ENCODE measurements at places on chromosomes 3 and 15.

- no peak for DNase-seq
These were observed 3.1 kb downstream of the C3orf38 start for GRCh38 chr3:88152841-88153240.

DNA sequence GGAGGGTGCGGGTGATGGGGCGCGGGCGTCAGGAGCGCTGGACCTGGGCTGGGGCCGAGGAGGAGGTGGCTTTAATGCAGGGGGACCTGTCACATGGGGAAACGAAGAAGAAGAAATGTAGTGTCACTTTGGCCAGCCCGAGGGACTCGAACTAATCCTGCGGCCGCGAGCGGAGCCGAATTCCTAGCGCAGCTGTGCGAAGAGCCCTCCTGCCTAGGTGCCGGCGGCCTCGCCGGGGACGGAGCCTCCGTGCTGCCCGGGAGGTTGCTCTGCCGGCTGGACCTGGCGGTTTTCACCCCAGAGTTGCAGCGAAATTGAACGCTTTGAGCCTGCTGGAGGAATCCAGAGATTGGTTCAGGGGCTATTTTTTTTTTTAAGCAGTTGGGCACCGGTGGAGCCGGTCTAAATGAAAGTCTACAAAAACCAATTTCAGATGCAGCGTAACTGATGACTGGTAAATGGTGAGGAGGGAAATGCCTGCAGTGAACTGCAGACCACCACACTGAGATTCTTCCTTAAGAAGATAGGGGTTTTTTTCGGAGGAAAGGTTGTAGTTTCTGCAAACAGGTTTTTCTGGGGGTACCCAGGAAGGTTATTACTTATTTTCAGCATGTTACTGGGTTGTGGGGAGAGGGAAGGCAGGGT is 662 bp downstream of the TMEM108 start:
- DNase-seq = peak; percentile 25

- peak; percentile 50 for DNase-seq
These were observed 963.4 kb downstream of the ROBO1 start for GRCh38 chr3:78804251-78805037.

DNA sequence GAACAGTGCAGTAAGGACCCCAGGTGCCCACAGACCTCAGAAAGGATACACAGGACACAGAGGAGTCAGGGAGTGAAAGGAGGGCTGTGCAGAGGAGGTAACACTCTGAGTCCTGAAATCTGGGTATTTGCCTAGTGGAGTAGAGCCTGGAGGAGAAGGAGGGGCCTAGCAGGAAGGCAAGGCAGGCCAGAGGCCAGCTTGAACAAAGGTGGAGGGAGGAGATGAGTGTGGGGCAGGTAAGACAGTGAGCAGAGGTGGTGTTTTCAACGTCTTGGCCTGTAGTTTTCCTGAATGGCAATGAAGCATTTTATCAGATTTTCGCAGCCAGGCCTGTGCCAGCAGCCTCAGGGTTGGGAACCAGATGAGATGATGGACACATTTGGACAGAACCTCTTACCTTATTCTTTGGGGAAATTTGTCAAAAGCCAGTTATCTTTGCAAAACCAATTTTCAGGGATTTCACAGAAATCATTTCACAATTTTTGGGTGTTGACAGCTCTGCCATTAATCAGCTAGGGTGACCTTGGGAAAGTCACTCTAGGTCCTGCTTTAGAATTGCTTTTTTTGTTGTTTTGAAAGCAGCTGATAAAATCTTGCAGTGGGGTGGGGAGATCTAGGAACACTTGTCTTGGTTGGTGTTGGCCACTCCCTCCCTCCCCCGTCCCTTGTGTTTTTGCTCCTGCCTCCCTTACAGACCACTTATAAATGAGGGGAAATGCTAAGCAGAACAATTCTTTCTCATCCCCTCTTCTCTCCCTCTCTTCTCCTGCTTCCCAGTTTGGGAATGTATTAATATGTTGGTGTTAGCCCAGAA is 38.4 kb downstream of the SPSB4 start:
- DNase-seq = no peak

GRCh38 chr3:3918763-3919162 is 119.5 kb downstream of the LRRN1 start:
- no peak for DNase-seq

GRCh38 chr3:6125520-6125919 is 735.4 kb upstream of the GRM7 start:
- no peak for DNase-seq

DNA sequence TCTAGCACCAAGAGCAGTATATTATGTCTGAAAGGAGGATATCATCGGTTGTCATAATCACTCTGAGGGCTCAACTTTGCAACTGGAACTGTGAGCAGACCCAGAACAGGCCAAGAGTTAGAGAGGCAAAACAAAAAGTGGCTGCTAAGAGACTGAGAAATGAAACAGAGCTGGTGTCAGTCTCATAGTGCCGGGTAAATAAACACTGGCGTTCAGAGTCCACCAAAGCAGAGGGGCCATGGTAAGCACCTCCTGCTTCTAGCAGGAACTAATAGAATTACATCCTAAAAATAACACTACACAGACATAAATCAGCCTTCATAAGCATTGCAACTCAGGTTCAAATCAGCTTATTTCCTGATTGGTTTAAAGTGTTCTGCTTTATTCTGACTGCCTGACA is 10.3 kb upstream of the IL12A start:
- no peak for DNase-seq

- no peak for DNase-seq
These were observed 229.4 kb downstream of the FEZF2 start for GRCh38 chr3:62143843-62144450.

DNA sequence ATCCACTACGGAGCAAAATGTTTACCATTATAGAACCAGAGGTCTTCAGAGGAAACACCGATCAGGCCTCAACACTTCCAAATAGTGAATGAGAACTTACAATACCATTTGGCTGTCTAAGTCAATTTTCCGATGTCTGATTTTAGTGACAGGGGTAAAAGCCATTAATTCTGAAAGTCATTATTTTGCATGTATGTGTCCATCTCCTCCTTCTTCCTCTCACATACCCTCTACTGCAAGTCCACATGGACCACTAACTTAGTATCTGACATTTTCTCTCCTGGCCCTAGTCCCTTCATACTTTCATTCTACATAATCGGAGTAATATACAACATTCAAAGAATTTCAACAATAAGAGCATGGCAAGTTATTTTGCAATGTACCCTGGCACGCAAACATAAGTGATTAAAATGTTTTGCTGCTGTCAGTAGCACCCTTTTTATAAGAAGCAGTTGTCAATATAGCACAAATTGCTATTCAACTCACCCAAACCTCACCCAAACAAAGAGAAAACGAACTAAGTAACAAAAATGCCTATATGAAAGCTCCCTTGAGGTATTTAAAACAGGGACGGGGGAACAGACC is 1.9 kb downstream of the TOP2B start:
- DNase-seq = no peak

DNA sequence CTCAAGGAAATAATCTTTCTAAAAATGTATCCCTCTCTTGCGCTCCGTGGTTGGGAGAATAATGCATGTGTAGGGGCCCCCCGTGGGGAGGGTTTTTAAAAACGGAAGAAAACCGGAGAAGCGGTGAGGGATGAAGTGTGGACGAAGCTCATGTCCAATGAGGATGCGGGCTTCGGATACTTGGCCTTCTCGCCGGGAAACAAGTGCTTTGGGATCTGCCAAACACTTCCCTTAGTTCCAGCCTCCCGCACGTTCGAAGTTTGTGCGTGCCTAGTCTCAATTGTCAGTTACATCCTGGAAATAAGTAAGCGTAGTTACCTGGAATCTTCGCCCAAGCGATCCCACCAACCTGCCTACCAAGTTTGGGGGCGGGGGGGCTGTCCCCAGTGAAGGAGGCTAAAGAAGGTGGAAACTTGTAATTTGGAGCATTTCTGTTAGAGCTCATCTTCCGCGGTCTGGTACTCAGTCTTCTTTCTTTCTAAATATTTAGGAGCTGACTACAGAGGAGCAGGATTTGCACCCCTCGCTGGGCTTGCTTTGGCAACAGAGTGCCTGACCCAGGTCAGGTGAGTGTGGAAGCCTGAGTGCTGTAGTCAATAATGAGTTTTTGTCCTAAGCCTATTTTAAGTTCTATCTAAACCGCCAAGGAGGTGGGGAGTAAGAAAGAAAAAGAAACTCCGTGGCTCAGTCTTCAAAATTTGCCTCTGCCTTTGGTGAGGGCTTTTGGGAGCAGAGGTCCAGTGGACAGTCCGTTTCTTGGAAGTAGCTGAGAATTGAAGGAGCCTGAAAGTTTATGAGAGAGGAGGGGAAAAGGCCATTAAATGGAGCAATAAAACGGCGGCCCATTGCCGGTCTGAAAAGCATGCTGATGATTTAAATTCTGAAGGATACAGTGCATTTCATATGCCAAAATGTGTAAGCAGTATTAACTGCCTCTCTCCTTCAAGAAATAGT is 1.1 kb downstream of the ITPR1 start:
- peak; percentile 14 for DNase-seq

DNA sequence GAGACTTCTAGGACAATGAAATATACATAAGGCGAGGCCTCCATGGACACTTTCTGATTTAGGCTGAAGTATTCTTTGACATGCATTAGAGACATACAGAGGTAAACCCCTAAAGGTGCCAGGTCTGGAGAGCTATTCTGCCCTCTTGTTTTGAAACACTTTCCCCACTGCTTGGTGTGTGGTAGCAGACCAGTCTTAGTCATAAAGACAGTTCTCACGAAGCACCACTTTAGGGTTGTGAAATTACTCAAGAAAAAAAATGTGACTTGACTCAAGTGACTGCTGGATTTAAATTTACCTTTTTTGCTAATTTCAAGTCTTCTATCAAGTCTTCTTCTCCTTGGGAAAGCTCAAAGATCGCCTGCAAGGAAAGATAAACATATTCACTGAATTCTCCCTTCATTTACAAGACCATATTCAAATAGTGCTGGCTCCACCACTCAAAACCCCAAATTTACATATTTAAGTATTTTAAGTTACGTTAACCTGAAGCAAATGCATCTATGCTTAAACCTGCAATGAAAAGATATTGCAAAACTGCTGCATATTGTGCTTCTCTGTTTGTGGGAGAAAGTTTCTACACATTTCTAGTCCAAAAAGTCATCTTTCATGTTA is 48.4 kb downstream of the ARHGEF3 start:
- no peak for DNase-seq

- DNase-seq = peak; percentile 33
These were observed 11.1 kb downstream of the SETD5 start for GRCh38 chr3:9408546-9408945.

- peak; percentile 93 for DNase-seq
These were observed 534.2 kb downstream of the ZIC1 start for GRCh38 chr3:147943265-147943945.

DNA sequence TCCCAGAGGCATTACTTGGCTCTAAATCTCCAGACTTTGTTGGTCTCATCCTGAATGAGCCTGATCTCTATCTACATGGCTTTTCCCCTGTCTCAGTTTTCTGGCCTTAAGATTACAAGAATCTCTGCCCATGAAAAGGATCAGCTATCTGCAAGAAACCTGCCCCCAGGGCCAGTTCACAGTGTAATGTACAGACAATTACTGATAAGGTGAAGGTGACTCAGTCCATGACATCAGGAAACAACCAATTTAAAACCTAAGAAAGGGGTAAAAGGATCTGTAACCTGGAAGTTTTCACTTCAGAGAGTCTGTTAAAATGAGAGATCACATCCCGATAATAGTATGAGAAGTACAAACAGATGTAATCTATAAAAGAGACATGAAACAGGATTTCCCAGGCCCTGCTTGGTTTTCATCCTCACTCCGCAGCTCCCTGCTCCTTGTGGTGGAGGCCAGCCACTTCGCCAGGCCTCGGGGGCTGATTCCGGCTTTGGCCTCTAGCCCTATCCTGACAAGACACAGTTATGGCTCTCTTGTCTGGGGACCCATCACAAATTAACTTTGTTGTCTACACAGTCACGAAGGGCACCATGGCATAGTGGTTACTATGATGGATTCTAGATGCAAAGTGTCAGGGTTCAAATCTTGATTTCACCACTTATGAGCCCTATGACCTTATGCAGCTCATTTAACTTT is 136.9 kb downstream of the THSD4 start:
- DNase-seq = no peak

- DNase-seq = no peak
These were observed 15.3 kb upstream of the UNC13C start for GRCh38 chr15:53962646-53963561.

- DNase-seq = no peak
These were observed 336.9 kb downstream of the SLC9A9 start for GRCh38 chr3:143511174-143511879.

DNA sequence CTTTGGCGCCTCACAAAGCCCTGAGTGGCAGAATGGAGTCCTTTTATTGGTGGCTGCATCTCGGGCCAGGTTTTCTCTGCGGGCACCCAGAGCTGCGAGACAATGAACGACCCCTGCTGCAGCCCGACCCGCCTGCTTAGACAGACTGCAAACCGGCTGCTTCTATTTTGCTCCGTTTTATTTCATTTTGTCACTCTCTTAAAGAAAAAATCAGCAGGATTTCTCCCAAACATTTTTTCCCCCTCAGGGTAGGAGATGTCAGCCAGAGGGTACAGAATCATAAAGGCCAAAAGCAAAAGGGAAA is 64.8 kb downstream of the OXNAD1 start:
- DNase-seq = no peak

DNA sequence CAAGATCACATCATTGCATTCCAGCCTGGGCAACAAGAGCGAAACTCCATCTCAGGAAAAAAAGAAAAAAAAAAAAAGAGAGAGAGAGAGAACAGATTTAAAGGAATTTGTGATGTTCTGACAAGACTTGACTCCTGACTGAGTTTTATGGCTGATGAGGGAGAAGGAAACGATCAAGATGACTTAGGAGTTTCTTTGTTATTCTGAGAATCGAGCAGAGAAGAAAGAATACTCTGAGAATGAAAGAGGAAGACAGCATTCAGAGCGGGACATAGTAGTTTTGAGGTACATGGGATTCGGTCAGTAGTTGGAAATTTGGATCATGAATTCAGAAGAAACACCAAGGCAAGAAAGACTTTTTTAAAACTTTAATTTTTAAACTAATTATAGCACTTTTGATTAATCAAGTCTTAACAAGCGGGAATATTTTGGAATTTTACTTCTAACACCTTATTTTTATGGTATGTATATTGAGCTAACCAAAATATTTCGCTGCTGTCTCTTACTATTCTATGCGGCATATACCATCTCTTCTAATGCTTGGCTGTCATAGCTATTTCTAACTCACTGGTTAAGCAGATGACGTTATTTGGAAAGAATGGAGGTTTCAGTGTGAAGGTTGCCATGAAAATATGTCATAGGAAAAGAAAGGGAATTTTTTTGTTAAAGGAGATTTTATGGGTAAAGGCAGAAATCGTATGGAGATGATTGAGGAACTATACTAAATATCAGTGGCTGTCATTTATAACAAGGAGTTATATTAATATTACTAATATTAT is 644.1 kb downstream of the RBMS3 start:
- peak; percentile 19 for DNase-seq

Data from LHCN-M2 (cell line).